Memory B cell (primary cell): ENCODE measurements at places on chromosomes 3 and 15.

DNA sequence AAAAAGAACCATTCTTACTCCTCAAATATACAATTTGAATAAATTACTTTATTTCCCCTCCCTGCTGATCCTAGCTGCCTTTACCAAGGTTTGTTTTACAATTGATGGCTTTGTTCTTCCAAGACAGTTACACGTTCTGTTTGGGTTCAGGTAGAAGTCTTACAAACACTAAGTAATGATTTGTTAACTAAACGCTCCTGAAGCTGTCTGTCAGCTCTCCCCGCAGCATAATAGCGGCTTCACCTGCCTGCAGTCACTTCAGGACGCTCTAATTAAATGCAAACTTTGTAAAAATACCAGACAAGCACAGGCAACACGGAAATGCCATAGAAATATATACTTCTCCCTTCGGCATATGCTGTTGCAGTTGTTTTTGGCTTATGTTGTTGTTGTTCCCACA lies 176.4 kb upstream of the MDFIC2 start:
- peaks cover 2% of the 10 kb centered on the region for H3K27me3 ChIP-seq
- no peaks in the 10 kb centered on the region for H3K36me3 ChIP-seq
- no peak for DNase-seq
- H3K27ac ChIP-seq = no peak overlapping the region
- no peaks in the 10 kb centered on the region for H3K4me1 ChIP-seq

DNA sequence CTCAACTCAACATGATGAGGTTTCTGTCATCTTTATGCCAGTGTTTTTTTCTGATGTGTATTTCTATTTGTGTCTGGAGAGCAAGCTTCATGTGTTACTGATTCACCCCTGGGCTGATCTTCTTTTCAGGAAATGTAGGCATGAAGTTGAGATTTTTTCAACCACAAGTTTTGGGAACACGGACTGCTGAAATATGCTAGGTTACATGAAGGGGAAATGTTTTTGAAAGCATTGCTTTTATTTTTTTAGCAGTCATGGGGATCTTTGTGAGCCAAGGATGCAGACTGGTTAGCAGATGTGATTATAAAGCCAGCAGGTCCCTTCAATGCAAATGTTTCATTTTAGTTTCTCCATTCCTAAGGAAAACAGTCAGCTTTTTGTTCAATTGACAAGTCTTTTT lies 219.3 kb upstream of the COL8A1 start:
- no peaks in the 10 kb centered on the region for H3K36me3 ChIP-seq
- H3K4me3 ChIP-seq = no peak overlapping the region
- no peak for DNase-seq

- no peak for DNase-seq
- H3K36me3 ChIP-seq = peaks cover 10% of the 10 kb centered on the region
- peaks cover 6% of the 10 kb centered on the region for H3K4me1 ChIP-seq
- H3K27ac ChIP-seq = no peak overlapping the region
- H3K27me3 ChIP-seq = no peaks in the 10 kb centered on the region
Measured at GRCh38 chr3:38276081-38276916, 5.8 kb upstream of the SLC22A14 start.

GRCh38 chr15:97652700-97653167 lies 307.8 kb upstream of the ARRDC4 start:
- H3K27me3 ChIP-seq = no peaks in the 10 kb centered on the region
- no peaks in the 10 kb centered on the region for H3K36me3 ChIP-seq
- no peak overlapping the region for H3K27ac ChIP-seq

DNA sequence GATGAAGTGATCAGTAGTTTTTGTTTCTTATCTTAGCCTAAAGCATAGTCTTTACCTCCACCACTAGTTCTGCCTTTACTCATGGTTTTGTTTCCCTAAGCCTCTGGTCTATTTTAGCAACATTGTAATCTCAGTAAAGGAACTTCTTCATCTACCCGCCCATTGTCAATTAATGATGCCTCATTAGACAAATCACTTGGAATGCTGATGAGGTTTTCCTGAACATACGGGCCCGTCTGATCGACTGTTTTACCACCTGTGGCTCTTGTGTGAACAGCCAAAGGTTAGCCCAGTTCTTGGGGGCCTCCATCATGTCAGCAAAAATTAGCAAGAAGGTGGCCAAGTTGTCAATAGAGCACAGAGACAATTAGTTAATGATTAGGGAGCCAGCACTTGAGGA lies 470.1 kb upstream of the ARRDC4 start:
- no peaks in the 10 kb centered on the region for H3K4me1 ChIP-seq
- no peak overlapping the region for H3K27ac ChIP-seq

DNA sequence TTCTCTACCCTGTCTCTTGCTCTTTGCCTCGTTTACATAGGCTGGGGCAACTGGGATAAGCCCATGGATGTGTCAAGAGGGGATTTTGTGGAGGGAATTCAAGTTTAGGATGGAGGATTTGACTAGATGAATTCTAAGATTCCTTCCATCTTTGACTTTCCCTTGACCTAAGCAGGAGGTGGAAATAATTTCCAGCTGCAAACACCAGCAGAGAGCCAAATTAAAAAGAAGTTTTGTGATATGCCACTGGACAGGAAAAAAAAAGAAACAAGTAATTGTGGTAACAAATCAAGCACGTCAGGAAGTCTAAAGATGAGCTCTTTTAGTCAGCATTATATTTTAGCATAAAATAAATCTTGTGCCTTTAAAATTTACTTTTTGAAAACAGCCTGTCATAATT lies 49.8 kb downstream of the KCNMB2 start:
- H3K27ac ChIP-seq = no peak overlapping the region
- H3K27me3 ChIP-seq = no peaks in the 10 kb centered on the region
- H3K4me1 ChIP-seq = no peaks in the 10 kb centered on the region

- no peak for DNase-seq
- no peaks in the 10 kb centered on the region for H3K36me3 ChIP-seq
- no peaks in the 10 kb centered on the region for H3K27me3 ChIP-seq
- H3K4me1 ChIP-seq = no peaks in the 10 kb centered on the region
Measured at GRCh38 chr3:21463319-21463718, 287.7 kb downstream of the ZNF385D start.

- no peak for DNase-seq
- H3K27ac ChIP-seq = no peak overlapping the region
- H3K4me3 ChIP-seq = no peak overlapping the region
- H3K27me3 ChIP-seq = peaks cover 15% of the 10 kb centered on the region
- no peaks in the 10 kb centered on the region for H3K36me3 ChIP-seq
Measured at GRCh38 chr3:46713898-46714552, 3.6 kb downstream of the PRSS50 start.

DNA sequence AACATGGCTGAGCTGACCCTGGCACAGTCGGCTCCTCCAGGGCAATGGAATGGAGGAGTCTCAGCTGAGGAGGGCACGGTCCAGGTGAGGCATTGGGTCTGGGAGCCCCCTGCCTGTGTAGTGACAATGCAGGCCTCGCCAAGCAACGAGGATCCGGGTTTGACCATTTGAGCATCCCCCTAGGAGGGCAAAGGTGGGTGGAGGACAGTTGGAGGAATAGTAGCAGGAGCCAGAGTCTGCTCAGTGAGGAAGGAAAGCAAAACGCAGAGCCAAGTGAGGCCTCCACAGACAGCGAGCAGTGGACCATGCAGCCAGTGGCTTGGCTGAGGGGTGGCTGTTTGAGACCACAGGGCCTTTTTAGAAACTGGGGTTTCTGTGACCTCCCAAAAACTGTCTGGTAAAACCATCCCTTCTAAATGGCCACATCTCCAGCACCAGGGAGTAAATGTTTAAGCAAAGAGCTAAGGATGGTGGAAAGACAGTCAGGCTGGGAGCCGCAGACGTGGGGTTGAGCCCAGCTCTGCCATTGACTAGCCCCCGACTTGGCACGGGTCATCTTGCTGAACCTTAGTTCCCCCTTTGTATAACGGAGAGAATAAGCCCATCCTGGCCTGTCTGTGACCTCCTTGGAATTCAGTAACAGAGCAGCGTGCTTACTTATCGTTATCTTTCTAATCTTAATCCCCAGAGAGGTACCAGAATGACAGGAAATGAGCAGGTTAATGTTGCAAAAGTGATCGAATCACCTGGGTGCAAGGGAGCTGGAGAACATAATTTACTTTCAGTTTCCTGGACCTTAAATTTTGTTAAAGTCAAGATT lies 46.8 kb downstream of the CMTM6 start:
- peaks cover 22% of the 10 kb centered on the region for H3K36me3 ChIP-seq
- no peaks in the 10 kb centered on the region for H3K27me3 ChIP-seq
- peak overlapping the region; percentile 72 for H3K4me3 ChIP-seq

DNA sequence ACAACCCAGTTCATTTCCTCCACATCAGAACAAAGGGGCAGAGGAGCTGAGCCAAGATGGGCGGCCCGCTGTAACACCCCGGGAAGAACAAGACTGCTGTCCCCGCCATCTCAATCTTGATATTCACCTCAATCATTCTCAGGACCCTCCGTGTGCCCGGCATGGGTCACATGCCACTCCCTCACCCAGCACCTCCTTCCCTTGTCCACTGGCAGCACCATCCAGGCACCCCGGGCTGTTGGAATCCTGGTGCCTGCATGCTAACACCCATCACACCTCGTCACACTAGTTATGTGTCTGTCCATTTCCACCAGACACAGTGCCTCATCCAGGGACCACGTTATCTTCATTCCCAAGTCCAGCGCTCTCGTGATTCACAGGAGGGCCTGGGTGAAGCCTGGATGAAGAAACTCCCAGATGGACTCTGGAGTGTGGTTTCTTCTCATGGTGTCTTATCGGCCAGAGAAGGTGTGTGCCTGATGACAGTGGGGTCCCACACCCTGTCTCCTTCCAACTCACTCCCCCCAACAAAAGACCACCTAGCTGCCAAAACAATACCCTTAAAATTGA lies 16.7 kb downstream of the MEGF11 start:
- peaks cover 4% of the 10 kb centered on the region for H3K4me1 ChIP-seq
- no peak overlapping the region for H3K27ac ChIP-seq

GRCh38 chr3:189967254-189967865 lies 153.3 kb downstream of the P3H2 start:
- H3K4me1 ChIP-seq = no peaks in the 10 kb centered on the region
- peak; percentile 7 for DNase-seq
- H3K4me3 ChIP-seq = no peak overlapping the region
- H3K27ac ChIP-seq = no peak overlapping the region
- H3K36me3 ChIP-seq = no peaks in the 10 kb centered on the region

DNA sequence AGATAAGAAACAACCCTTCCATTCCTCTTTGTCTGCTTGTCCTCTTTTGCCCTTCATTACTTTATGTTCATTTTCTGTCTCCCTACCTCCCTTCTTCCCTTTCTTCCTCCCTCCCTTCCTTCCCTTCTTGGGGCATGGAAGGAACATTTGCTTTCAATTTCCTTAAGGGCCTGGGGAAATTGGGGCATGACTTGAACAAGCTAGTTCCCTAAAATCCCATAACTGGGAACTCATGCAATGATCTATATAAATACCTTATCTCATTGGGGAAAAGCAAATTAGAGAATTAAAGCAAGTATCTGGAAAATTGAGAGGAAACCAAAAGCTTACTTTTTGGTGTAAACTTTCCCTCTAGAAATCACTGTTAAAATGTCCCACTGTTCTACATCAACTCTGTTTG lies 35.7 kb downstream of the BOC start:
- peaks cover 14% of the 10 kb centered on the region for H3K27me3 ChIP-seq
- no peak for DNase-seq
- H3K27ac ChIP-seq = no peak overlapping the region
- no peaks in the 10 kb centered on the region for H3K4me1 ChIP-seq

- H3K4me3 ChIP-seq = peak overlapping the region; percentile 80
- H3K27me3 ChIP-seq = no peaks in the 10 kb centered on the region
- peaks cover 47% of the 10 kb centered on the region for H3K4me1 ChIP-seq
Measured at GRCh38 chr3:188432802-188433520, 279.0 kb downstream of the LPP start.

- no peaks in the 10 kb centered on the region for H3K4me1 ChIP-seq
- no peak overlapping the region for H3K4me3 ChIP-seq
- no peak for DNase-seq
- H3K27me3 ChIP-seq = no peaks in the 10 kb centered on the region
- H3K27ac ChIP-seq = no peak overlapping the region
Measured at GRCh38 chr15:59221511-59222505, 15.2 kb downstream of the LDHAL6B start.

GRCh38 chr3:127226946-127227842 lies 34.3 kb downstream of the PRR23E start:
- DNase-seq = no peak
- peaks cover 9% of the 10 kb centered on the region for H3K27me3 ChIP-seq
- no peaks in the 10 kb centered on the region for H3K4me1 ChIP-seq
- no peak overlapping the region for H3K27ac ChIP-seq
- peaks cover 2% of the 10 kb centered on the region for H3K36me3 ChIP-seq

DNA sequence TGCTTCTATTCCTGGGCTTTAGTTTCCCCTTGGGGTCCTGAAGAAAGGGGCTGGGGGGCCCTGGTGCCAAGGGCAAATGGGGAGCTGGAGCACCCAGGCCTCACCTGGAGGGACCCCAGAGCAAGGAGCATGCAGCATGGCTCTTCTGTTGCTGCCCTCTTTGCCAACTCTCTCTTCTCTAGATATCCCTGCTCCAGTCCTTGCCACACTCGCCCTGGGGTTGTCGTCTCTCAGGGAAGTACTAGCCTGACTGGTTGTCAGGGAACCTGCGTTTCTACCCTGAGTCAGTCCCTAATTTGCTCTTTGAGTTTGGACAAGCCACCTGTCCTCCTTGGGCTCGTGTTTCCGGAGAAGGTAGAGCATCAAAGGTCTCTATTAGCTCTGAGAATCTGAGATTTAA lies 63.7 kb upstream of the UBE2Q2 start:
- no peaks in the 10 kb centered on the region for H3K4me1 ChIP-seq
- DNase-seq = no peak
- peaks cover 24% of the 10 kb centered on the region for H3K27me3 ChIP-seq
- no peak overlapping the region for H3K4me3 ChIP-seq
- H3K27ac ChIP-seq = no peak overlapping the region
- H3K36me3 ChIP-seq = no peaks in the 10 kb centered on the region

DNA sequence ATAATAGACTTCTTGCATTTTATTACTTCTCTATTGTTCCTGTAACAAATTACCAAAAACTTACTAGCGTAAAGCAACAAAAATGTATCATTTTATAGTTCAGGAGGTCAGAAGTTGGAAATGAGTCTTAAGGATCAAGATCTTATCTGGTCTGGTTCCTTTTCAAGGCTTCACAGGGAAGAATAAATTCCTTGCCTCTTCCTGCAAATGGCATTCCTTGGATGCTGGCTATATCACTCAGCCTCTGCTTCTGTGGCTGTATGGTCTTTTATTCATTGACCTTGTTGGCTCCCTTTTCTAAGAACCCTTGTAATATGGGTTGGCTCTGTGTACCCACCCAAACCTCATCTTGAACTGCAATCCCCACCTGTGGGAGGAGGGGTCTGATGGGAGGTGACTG lies 478.4 kb upstream of the THBS1 start:
- no peak overlapping the region for H3K27ac ChIP-seq
- H3K4me3 ChIP-seq = no peak overlapping the region
- peaks cover 2% of the 10 kb centered on the region for H3K27me3 ChIP-seq
- H3K4me1 ChIP-seq = no peaks in the 10 kb centered on the region
- H3K36me3 ChIP-seq = no peaks in the 10 kb centered on the region

DNA sequence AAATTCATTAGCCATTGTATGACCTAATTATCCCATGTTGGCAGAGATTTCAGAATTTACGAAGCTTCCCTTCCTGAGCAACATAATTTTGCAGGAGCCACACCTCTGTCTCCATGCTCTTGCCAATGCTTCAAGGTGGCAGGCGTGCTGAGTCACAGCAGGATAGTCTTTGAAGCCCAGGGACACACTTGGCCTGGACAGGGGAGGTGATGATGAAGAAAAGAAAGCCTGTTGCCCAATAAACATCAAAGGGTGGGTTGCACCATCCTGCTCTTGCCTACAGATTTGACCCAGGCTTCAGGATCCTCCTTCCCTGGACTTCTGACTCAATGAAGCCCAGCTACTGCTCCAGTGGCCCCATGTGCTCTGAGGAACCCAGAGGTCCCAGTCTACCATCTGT lies 117.1 kb downstream of the MINAR1 start:
- no peak overlapping the region for H3K4me3 ChIP-seq
- H3K27me3 ChIP-seq = peaks cover 8% of the 10 kb centered on the region
- H3K36me3 ChIP-seq = no peaks in the 10 kb centered on the region
- H3K4me1 ChIP-seq = peaks cover 2% of the 10 kb centered on the region
- no peak for DNase-seq
- no peak overlapping the region for H3K27ac ChIP-seq
